Brain pericyte (primary cell): ENCODE measurements at places on chromosomes 2 and 18.

DNA sequence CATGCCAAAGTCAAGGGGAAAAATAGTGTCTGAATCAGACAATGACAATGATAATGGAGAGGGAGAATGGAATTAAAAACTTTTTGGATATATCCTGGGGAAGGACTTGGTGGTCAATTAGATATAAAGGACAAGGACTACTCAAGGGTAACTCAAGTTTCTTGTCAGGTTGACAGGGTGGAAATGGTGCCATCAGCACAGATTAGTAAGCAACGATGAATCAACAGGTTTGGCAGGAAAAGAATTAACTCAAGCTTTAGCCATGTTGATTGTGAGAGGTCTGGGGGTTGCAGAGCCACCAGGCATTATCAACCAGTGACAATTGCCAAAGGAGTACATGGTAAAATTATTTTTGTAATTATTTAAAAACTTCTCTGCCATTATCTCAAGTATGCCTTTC is 35.8 kb upstream of the SPATS2L start:
- no peak for DNase-seq

DNA sequence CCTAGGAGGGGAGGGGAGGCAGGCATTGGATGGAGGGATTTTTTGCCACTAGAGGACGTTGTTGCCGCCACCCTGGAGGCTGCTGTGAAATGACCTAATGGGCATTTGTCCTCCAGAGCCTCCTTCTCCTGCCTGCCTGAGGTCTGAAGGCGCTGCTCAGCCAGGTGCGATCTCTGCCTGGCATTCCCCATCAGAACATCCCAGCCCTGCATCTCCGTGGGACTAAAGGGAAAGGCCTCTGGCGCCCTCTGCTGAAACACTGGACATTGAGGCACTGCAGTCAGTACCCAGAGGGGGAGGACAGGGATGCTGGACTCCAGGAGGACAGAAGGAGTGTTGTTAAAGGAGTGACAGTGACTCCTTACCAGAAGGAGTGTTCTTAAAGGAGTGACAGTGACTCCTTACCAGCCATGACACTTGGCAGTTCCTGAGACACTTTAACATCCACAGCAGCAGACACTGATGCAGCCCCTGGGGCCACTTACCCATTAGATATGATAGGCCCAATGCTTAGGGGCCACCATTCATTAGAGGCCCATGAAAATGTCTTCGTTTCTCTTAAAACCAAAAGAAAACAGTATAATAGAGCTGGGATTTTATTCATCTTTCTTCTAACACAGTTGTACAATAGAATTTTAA is 17.0 kb downstream of the THNSL2 start:
- no peak for DNase-seq

DNA sequence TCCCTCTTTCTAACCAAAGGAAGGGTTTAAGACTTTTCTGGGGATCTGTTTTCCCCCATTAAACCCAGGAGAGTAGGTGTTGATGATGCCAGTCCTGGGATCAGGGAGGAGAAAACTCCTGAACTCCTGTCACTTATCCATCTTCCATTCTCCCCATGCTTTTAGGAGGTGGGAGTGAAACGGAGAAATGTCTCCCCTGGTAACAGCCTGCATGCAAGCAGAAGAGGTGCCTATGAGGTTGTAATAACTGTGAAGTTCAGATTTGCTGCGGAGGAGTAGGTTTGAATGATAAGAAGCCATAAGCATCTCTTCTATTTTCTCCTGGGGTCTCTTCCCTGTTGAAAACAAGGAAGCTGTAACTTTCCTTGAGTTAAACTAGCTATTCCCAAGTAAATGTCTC is 150.8 kb downstream of the SLC4A3 start:
- DNase-seq: no peak

DNA sequence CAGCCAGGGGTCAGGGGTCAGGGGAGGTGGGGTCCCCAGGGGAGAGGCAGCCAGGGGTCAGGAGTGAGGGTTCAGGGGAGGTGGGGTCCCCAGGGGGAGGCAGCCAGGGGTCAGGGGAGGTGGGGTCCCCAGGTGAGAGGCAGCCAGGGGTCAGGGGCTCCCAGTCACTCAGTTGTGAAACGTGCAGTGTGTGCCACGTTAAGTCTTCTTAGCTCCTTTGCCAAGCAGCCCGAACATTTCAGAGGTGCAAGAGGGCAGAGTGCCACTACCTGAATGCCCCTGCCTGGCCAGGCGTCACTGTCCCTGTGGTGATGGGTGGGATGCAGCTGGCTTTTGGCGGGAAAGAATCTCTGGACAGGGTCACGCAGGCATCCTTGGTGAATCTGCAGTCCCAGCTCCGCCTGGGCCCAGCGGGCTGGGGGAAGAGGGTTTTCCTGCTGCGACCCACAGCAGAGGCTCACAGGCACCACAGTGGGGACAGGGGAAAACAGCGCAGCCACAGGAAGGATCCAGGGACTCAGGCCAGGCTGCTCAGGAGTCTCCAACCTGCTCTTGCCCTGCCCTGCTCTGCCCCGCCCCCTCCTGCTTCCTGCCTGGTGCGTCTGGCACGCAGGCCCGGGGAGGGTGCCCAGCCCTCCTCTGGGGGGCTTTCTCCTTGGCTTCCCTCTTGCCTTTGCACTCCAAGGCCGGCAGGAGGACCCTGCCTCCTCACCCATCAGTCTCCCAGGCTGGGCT is 188.3 kb downstream of the TWIST2 start:
- no peak for DNase-seq

DNA sequence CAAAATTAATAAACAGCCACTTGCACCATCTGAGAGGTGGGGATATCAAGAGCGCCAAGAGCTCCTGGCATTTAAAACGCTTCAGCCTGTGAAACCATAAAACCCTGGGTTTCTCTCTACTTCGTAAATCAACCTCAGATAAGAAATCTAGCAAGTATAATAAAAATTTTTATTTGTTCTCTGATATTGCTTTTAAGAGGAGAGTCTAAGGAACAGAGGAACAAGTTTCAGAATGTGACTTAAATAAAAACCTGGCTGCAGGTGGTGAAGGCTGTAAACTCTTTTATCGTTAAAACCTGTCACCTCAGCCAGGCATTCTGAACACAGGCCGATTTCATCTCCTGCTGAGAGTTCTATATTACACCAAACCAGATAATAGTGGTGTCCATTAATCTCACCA is 9.9 kb downstream of the DYTN start:
- no peak for DNase-seq
